ENCODE measurements at places on chromosomes 11 and 22.

GRCh38 chr11:19828382-19829108, 115.9 kb downstream of the NAV2 start:
- no peak for DNase-seq

- no peak for DNase-seq
Measured at GRCh38 chr11:78748918-78749690, 174.4 kb upstream of the NARS2 start.

DNA sequence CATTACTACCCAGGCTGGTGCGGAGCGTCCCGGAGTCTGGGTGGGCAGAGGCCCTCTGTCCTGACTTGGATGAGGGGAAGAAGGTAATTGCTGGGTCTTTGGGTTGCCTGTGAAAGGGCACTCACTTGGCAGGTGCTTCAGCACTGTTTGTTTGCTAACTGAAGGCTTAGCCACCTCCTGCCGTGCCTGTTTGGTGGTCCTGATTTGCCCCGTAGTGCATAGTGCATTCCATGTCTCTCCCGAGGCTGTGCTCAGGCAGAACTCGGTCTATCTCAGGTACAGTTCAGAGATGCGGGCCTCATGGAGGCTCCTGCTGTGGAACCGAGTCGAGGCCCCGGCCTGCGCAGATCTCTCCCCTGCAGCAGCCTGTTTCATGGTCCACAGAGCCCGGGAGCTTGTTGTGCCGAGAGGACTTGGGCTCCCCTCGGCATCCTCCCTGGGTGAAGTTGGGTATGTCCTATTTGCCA, 146.2 kb downstream of the TBC1D22A start:
- DNase-seq: no peak

DNA sequence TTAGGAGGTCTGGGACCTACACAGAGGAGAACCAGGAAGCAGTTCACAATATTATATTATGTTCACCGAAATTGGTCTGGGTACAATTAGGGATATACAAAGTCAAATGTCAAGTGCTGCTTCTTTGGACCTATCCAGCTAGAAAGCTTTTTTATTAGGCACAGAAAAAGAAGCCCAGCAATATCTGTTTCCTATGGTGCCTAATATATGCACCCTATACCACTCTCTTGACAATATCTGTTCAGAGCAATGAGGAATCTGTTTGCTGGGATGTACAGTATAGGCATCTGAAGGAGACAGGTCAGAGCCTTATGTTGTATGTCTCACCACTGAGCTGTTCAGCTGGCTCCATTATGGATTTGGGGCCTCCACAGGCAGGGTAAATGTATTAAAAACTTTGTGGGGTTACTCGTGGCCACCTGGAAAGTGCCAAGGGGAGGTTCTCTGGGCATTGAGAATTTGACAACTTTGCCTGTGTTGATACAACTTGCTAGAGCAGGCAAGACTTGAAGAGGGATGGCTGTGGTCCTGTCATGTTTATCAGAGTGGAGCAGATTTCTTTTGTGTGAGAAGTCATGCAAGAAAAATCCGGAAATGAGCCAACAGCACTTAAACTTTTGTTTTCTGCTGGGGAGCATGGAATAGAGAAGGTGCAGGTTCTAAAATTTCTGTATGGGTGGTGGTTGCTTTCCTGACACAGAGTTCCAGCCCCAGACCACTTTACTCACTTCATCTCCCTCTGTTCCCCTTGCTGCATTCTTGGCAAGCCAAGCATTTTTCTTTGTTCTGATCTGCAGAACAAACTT, 10.1 kb downstream of the STIM1 start:
- peak; percentile 84 for DNase-seq

DNA sequence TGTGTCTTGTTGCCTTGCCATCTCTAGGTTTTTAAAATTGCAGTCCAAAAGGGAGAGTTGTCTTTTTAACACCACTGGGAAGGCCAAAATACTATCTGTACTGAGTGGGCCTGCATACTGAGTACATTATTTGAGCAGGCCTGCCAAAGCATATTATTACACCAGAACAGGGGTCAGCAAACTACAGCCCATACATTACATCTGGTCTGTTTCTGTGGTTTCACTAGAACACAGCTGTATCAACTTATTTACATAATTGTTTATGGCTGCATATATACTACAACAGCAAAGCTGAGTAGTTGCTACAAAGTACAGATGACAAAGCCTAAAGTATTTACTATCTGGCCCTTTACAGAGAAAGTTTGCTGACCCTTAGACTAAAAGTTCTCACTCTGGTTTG, 74.0 kb downstream of the USP35 start:
- DNase-seq: no peak

GRCh38 chr22:24060375-24060788, 49.3 kb downstream of the CABIN1 start:
- peak; percentile 94 for DNase-seq

- DNase-seq: no peak
Measured at GRCh38 chr22:49274754-49275380, 552.8 kb downstream of the BRD1 start.

- DNase-seq: peak; percentile 19
Measured at GRCh38 chr22:21568347-21569075, 997 bp downstream of the UBE2L3 start.

- no peak for DNase-seq
Measured at GRCh38 chr22:30283342-30283741, 6.0 kb downstream of the CASTOR1 start.

DNA sequence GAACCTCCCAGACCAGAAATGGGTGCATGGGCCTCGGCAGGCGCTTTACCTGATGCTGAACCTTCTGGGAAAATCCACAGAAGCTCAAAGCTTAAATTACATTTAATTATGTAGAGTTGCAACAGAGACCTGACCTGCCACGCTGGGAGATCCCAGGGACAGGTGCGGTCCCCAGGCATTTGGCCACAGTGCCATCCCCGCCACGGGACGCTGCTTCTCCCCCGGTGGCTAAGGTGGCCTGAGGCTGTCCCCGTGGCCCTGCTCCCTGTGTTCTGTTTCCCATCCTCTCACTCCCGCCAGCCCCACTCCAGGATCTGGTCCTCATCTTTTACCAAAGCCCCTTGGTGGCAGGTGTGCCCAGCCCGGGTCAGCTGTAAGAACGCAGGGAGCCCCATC, 39.6 kb downstream of the GRAMD4 start:
- no peak for DNase-seq

DNA sequence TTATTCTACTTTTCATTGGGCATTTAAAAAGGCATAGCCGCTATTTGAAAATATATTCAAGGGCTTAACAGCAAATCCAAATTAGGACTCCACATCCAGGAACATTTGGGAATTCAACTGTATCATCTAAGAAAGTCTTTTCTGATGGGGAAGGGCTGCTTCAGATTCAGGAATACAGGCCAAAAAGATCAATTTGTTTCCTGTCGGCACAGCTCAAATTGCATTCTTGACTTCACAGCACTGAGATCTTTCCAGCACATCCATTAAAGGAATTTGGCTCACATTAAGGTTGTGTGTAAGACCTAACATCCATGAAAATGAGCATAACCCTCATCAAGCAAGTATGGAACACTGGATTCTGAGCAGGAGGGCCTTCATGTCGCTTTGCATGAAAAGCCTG, 1169.5 kb upstream of the CCDC90B start:
- DNase-seq: no peak

DNA sequence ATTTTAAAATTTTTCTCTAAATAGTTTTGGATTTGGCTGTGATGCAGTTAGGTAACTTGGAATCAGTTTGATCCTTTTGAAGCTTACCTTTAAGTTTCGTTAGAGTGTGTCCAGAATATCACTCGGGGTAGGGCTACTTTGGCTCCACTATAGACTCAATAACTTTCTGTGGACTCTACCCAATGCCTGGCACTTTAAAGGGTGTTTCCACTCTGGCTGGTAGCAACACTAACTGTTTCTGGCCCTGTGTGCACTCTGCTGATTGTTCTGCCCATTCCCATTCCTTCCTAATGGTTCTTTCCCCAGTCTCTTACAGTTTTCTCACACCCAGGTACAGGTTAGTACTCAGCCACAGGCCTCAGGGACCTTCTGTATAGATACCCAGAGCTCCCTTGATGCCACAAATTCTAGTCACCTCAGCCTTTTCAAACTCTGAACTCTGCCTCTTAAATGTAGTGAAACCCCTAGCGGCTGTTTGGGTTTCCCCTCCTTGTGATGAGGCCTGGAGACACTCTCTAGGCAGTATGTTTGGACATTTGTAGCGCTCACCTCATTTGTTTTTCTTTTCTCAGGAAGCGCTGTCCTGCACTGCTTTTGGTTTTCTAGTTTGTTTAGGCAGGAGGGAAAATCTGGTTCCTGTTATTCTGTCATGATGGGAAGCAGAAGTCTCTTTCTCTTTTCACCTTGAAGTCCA, 16.8 kb downstream of the CUL5 start:
- DNase-seq: no peak

- DNase-seq: no peak
Measured at GRCh38 chr11:61477126-61477525, 31.4 kb upstream of the LRRC10B start.

DNA sequence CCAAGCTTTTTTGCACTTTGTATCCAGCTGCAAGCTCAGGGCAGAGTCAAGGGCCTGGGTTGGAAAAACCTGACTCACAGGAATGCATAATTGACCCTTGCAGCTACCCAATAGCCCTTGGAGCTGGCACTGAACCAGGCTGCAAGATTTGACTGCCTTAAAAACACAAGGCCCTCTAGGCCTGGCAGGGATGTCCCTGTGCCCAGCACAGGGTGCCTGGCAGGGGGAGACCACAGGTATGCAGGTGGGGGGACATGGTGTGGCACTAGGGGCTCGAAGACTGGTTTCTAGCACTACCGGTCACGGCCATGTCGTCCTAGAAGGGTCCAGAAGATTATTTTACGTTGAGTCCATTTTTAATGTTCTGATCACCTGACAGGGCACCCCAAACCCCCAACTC, 30.2 kb downstream of the SBF1 start:
- peak; percentile 71 for DNase-seq

GRCh38 chr11:113389272-113389671, 1.7 kb downstream of the ANKK1 start:
- DNase-seq: no peak

DNA sequence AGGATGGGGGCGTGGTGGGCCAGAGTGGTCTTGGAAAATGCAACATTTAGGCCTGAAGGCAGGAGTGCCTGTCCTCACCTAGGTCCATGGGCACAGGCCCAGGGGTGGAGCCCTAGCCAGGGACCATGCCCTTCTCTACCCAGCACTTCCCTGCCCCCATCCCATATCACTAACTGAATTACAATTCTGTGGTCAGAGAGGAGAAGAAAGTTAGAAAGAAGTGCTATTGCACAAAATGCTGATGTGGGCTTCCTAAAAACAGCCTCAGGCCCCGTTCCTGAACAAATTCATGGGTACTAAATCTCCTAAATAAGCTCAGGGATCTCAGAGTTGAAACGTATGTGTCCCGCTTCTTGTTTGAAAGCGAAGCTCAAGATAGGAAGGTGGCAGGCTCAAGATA, 3.5 kb upstream of the ASRGL1 start:
- DNase-seq: no peak

DNA sequence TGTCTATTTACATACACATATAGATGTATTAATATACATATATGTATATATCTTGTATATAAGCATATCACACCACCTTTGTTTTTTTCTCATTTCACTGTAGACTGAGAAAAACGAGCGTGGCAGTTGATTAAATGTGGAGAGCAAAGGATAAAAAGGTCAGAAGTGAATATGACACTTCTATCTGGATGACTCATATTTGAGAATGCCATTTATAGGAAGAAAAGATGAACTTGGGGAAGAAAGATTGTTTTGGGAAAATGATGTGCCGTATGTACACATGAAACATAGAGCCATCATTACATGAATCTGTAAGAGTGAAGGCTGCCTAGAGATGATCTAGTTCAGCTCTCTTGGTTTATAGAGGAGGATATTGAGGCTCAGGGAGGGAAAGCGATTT, 28.7 kb downstream of the AMOTL1 start:
- DNase-seq: peak; percentile 19

DNA sequence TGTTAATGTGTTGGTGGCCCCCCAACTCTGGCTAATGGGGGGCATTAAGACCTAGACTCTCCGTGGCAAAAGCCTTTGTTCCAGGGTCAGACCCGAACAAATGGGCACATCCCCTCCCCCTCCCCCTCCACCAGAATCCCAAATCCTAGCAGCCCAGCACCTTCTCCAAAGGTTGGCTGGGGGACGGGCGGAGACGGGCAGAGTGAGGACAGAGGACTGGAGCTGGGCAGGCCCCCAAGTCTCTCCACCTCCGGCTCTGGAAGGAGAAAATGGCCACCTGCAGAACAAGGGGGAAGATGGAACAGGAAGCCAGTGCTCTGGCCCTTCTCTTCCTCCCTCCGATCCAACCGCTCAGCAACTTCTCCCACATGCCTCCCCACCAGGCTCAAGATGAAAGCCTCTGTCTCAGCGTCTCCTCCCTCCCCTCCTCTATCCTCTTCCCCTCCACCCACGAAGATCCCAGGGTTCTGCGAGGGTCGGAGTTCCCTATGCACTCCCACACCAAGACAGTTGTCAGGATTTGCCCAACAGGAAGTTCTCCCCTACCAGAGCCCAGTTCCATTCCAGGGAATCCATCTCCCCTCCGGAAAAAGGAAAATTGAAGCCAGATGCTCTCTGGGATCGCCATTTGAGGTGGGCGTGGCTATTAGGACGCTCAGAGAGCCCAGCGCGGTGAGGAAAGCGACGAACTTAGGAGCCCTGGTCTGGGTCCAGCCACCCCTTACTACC, 20.1 kb downstream of the ADA2 start:
- DNase-seq: peak; percentile 65

GRCh38 chr11:12185914-12186313, 75.5 kb downstream of the MICAL2 start:
- peak; percentile 94 for DNase-seq

DNA sequence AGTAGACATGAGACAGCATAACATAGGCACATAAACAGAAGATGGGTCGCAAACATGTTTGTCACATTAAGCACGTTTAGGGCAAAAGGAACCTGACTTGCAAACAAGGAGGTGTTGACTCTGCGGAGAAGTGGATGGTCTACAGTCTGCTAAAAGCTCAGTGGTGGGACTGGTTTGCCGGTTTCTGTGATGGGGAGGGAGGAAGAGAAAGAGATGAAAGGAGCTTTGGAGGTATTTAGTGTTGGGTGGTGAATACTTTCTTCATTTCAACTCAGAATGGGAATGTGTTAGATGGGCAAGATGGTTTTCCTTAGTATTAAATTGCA, 191.4 kb upstream of the SORL1-AS1 start:
- no peak for DNase-seq

DNA sequence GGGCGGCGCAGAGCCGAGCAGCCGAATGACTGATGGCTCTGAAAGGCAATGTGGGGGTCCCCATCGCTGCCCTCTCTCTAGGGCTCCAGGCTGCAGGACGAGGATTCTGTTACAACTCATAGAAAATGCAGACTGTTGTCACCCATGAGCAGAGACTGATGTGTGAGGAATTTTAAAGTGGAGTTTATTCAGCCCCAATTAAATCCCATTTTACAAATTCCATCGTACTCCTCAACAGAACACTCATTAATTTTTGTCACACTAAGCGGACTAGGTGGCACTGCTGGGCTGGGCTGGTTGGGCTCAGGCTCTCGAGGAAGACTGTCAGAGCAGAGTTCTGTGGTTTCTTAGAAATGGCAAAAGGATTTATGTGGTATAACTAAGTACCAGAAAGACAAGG, 102.6 kb upstream of the SPON1 start:
- no peak for DNase-seq

DNA sequence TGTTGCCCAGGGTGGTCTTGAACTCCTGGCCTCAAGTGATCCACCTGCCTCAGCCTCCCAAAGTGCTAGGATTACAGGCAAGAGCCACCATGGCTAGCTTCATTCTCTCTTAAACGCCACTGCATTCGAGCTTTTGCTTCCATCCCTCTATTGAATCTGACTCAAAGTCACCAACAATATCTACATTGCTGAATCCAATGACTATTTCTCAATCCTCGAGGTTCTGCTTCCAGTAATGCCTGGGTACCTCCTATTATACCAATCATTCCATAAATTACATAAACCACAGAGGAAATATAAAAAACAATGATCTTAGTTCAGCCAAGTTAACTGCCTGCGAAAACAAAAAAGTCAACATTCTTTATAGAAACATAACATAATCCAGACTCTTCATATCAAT, 11.9 kb upstream of the NXF1 start:
- no peak for DNase-seq

All from M059J (cell line).